ENCODE measurements at places on chromosomes 1 and 21.
A peak's percentile ranks its signal among the peaks of the same experiment; 100 is the strongest.

DNA sequence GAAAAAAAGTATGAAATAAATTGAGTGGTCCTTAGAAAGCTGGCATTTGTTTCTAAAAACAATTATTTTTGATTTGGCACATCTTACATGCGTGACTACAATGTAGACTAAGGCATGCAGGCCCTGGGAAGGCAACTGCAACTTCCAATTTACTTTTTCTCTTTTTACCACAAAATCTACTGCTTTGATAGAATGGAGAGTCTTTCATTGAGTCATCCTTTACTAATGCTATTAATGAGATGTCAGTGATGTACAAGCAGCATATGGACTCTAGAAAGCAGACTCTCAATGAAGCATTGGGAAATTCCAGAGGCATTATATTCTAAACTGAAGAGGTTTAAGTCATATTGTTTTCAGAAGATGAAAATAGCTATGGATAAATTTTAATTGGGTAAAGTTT is 29.6 kb upstream of the PRRX1 start:
- no peak overlapping the region for H3K27ac ChIP-seq
- no peak overlapping the region for H3K4me3 ChIP-seq
- H3K27me3 ChIP-seq: peaks cover 6% of the 10 kb centered on the region
- no peak for DNase-seq

GRCh38 chr1:221099747-221100595 is 220.7 kb downstream of the HLX start:
- peaks cover 3% of the 10 kb centered on the region for H3K27me3 ChIP-seq
- DNase-seq: no peak
- no peak overlapping the region for H3K4me3 ChIP-seq
- H3K36me3 ChIP-seq: no peaks in the 10 kb centered on the region
- H3K27ac ChIP-seq: no peak overlapping the region
- H3K4me1 ChIP-seq: peaks cover 4% of the 10 kb centered on the region

- no peak for DNase-seq
- no peak overlapping the region for H3K4me3 ChIP-seq
- peaks cover 2% of the 10 kb centered on the region for H3K27me3 ChIP-seq
- H3K27ac ChIP-seq: no peak overlapping the region
- no peaks in the 10 kb centered on the region for H3K36me3 ChIP-seq
Observed at GRCh38 chr1:230823426-230823825, 44.9 kb downstream of the C1orf198 start.

DNA sequence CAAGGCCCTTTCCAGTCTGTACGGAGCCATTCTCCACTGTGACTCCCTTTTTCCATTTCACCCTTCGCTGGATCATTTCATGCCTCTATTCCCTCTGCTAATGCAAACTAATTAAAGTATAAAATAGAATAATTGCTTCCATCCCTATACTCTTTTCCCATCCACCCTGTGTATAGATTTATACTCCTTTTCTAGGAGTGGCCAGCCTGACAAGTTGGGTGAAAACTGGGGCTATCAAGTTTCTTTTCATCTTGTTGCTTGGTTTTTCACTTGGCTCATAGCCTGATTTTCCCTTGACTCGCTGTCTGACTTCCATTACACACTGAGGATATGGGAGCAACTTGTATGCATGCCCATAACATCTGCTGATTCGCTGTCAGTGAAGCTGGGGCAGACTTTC is 107.0 kb downstream of the PLXNA2 start:
- H3K27me3 ChIP-seq: peaks cover 2% of the 10 kb centered on the region
- H3K4me1 ChIP-seq: no peaks in the 10 kb centered on the region
- H3K27ac ChIP-seq: no peak overlapping the region
- no peak for DNase-seq

GRCh38 chr1:1895456-1896336 is 4.8 kb upstream of the GNB1 start:
- H3K4me1 ChIP-seq: peaks cover 21% of the 10 kb centered on the region
- peak overlapping the region; percentile 21 for H3K4me3 ChIP-seq
- no peak overlapping the region for H3K27ac ChIP-seq
- H3K36me3 ChIP-seq: no peaks in the 10 kb centered on the region

- peaks cover 20% of the 10 kb centered on the region for H3K36me3 ChIP-seq
- H3K27ac ChIP-seq: no peak overlapping the region
- no peak for DNase-seq
- no peaks in the 10 kb centered on the region for H3K27me3 ChIP-seq
- peaks cover 25% of the 10 kb centered on the region for H3K4me1 ChIP-seq
Observed at GRCh38 chr1:160813215-160813614, 17.2 kb downstream of the LY9 start.

- no peak overlapping the region for H3K4me3 ChIP-seq
- no peaks in the 10 kb centered on the region for H3K4me1 ChIP-seq
Observed at GRCh38 chr1:88318740-88319139, 365.3 kb upstream of the PKN2 start.

GRCh38 chr1:111956155-111956771 is 33.2 kb downstream of the KCND3 start:
- no peaks in the 10 kb centered on the region for H3K4me1 ChIP-seq
- no peaks in the 10 kb centered on the region for H3K36me3 ChIP-seq
- no peak for DNase-seq

GRCh38 chr1:171841931-171842761 is 848 bp downstream of the DNM3 start:
- H3K27me3 ChIP-seq: peaks cover 18% of the 10 kb centered on the region
- H3K36me3 ChIP-seq: no peaks in the 10 kb centered on the region
- H3K27ac ChIP-seq: peak overlapping the region; percentile 52
- H3K4me3 ChIP-seq: peak overlapping the region; percentile 87
- peak; percentile 10 for DNase-seq

DNA sequence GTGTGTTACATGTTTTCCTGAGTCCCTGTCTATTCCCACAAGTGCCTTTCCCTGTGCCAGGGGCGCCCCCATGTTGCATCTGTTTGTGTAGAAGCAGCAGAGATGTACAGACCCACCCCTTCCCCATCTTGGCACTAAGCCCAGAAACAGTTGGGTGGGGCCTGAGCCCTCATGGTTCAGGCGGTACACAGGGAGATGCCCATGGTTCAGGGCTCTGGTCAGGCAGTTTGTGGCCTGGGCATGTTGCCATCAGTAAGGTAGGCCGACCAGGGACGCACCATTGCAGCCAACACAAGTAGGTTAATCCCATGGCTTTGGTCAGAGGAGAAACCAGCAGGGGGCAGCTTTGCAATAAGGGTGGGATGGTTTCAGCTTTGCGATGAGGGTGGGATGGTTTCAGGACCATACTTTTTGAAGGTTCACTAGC is 914 bp upstream of the ADGRB2 start:
- H3K36me3 ChIP-seq: no peaks in the 10 kb centered on the region
- DNase-seq: no peak
- no peak overlapping the region for H3K27ac ChIP-seq
- H3K4me1 ChIP-seq: peaks cover 33% of the 10 kb centered on the region

- no peak overlapping the region for H3K27ac ChIP-seq
- DNase-seq: no peak
- H3K4me3 ChIP-seq: no peak overlapping the region
Observed at GRCh38 chr1:37051346-37051745, 17.0 kb upstream of the GRIK3 start.

DNA sequence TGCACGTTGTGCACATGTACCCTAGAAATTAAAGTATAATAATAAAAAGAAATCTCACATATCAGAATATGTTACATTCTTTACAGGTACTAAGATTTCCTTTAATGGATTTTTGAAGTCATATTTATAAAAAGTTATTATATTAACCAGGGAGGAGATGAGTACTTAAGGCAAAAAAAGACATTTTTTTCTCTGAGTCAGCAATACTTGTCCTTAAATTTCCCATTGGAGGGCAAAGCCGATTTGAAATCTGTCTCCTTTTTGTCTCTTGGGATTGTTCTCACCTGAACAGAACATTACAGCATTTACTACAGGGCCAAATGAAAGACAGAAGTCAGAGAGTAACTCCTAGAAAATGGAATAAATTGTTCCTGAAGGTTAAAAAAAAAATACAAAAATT is 26.3 kb upstream of the SLC16A1 start:
- DNase-seq: no peak
- no peak overlapping the region for H3K4me3 ChIP-seq
- no peaks in the 10 kb centered on the region for H3K27me3 ChIP-seq
- H3K27ac ChIP-seq: no peak overlapping the region
- H3K36me3 ChIP-seq: no peaks in the 10 kb centered on the region

DNA sequence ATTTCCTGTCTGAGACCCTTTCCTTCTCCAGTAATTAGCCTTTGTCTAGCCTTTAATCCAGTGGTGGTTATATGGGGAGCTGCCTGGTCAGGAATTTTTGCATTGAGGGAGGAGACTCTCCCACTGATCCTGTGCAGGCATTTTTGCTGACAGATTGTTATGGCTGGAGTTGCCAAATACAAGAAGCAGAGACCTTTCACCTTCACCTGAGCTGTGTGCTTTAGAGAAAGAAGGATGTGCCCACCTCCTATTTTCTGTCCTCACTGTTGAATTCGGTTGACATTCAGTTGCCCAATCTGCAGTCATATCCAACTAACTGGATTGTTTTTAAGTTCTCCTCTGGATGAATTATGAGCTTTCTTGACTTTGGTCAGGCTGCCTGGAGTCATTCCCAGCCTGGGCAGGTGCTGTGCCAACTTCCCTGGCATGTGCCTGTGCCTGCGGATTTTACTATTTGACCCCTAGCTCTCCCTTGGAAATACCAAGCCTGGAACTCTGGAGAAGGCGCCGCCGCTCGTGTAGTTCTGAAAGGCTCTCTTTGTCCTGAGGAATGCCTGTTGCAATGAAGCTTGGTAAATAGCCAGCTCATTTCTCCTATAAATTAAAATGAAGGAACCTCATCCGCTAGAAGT is 143.9 kb downstream of the NOS1AP start:
- H3K27ac ChIP-seq: no peak overlapping the region
- H3K4me3 ChIP-seq: no peak overlapping the region
- no peaks in the 10 kb centered on the region for H3K27me3 ChIP-seq
- no peaks in the 10 kb centered on the region for H3K4me1 ChIP-seq
- no peaks in the 10 kb centered on the region for H3K36me3 ChIP-seq
- no peak for DNase-seq

DNA sequence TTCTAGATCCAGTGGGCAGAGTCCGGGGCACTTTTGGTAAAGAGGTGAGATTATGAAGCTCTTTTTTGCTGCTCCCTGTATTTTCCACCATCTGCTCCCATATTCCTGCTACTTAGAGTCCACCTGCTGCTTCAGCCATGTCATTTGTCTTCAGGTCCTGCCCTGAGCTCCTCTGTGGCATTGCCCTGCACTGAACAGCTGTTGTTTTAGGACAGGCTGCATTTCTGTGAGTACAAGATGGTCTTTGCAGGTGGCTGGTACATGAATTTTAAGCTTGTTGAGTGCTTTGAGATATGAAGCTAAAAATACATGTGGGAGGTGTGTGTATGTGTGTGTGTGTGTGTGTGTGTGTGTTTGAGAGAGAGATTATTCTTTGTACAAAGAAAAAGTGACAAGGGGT is 21.9 kb downstream of the MT1HL1 start:
- no peaks in the 10 kb centered on the region for H3K36me3 ChIP-seq
- peaks cover 2% of the 10 kb centered on the region for H3K27me3 ChIP-seq
- no peak overlapping the region for H3K27ac ChIP-seq

DNA sequence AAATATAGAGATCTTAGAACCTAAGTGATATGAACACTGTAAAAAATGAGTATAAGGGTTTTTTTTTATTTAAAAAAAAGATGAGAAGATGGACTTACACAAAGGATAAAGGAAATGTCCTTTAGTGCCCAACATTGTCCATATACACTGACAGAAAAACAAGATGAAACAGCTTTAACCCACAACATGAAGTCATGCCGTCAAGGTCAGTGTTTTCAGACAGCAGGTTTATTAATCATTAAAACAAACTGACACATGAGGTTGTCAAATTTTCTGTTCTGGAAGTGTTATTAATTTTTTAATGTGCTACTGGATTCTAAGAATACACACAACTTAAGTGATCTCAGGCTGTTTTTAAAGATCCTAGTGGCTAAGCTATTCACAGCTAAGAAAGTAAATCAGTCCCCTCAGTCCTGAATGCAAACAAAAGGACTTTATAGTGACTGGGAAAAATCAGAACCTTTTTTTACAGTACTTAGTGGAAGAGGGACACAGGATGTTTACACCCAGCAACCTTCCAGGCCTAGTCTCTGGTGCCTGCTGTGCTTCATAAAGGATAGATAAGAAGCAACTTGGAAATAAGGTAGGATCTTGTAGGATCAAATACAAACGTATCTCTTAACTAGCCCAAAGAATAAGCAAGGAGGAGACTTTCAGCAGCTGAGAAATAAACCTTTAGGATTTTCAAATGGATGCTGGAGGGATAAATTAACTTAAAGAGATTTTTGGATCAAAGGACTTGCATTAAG is 21.9 kb upstream of the PKN2 start:
- peaks cover 10% of the 10 kb centered on the region for H3K4me1 ChIP-seq
- H3K27ac ChIP-seq: no peak overlapping the region
- H3K27me3 ChIP-seq: peaks cover 3% of the 10 kb centered on the region
- H3K36me3 ChIP-seq: no peaks in the 10 kb centered on the region
- DNase-seq: no peak

DNA sequence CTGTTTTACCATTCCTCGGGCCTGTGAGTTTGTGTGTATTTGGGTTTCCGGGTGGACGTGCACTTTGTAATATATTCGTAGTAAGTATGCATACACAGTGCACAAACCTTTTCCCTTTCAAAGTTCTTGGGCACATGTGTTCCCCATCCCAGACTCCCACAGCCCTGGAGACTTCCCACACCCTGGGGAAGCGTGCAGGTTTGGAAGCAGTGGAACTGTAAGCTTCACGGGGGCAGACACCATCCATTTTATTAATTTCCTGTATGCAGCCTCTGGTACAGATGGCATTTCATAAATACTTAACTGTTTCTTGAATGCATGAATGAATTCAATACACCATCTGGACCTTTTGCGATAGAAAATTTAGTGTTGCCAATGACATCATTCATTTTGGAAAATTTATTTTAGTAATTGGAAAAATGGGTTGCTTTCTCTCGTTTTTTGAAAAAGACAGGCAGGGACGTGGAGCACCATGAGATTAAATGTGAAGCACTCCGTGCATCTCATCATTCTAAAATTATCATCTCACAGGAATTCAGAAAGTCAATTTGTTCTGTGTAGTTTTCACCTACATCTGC is 10.8 kb downstream of the ETS2 start:
- no peaks in the 10 kb centered on the region for H3K4me1 ChIP-seq
- H3K36me3 ChIP-seq: peaks cover 58% of the 10 kb centered on the region
- no peak overlapping the region for H3K4me3 ChIP-seq
- H3K27me3 ChIP-seq: no peaks in the 10 kb centered on the region

DNA sequence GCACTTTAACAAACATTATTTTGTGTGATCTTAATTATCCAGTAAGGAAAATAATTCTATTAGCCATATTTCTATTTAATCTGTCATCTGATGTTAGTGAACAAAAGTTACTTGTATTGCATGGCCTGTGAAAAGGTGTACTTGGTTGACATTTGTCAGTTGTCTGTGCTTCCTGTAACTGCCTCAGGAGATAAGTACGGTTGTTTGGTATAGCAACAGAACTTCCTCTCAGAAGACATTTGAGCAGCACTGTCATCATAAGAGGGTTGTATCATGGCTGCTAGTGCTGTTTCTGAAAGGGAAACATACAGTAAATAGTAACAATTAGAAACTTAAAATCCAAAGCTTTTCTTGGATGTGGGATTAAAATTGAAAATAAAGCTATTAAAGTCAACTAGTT is 3.4 kb downstream of the BLZF1 start:
- H3K4me3 ChIP-seq: no peak overlapping the region
- peaks cover 7% of the 10 kb centered on the region for H3K4me1 ChIP-seq
- H3K36me3 ChIP-seq: peaks cover 10% of the 10 kb centered on the region
- H3K27me3 ChIP-seq: no peaks in the 10 kb centered on the region
- no peak for DNase-seq

All from immature natural killer cell (primary cell).